CD4-positive, alpha-beta T cell treated with Interleukin-2 at 100 ng/mL for 4 hours (primary cell): ENCODE measurements at places on chromosomes 5 and 9.

DNA sequence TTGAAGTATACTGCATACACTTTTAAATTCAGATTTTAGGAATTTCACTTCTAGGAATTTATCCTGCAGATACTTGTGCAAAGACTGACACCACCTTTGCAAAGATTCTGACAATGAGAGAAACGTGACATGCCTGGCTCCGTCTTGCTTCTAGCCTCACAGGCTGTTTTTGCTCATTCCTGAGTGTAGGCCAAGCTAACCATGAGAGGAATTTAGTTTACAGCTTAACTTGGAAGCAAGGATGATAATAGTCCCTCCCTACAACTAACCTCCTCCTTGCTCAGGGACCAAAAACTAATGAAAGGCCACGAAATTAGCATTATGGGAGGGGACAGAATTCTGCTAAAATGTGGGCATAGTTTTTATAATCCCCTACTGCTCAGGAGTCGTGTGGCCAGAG is 31.1 kb downstream of the C5orf22 start:
- no peak for DNase-seq

- no peak for DNase-seq
Measured at GRCh38 chr5:149150457-149150856, 9.2 kb downstream of the ABLIM3 start.

- DNase-seq = no peak
Measured at GRCh38 chr9:112120439-112120925, 54.6 kb downstream of the SUSD1 start.

GRCh38 chr9:90394871-90395270 is 247.8 kb downstream of the DIRAS2 start:
- DNase-seq = no peak

- no peak for DNase-seq
Measured at GRCh38 chr5:177430972-177431316, 4.5 kb downstream of the GRK6 start.

DNA sequence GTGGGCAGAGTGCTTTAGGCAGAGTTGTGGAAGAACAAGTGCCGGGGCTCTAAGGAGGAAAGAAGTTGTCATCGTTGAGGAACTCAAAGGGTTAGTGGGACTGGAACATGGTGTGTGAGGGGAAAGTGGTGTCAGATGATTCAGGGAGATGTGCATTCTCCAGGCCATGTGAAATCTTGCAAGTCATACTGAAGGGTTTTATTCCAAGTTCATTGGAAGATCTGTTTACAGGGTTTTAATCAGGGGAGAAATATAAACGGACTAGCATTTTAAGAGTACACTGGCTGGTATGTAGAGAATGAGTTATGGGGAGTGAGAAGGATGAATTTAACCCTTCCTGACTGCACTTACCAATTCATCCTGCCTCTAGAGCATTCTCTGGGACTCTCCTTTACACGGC is 49.3 kb downstream of the NR2F1 start:
- DNase-seq = no peak

DNA sequence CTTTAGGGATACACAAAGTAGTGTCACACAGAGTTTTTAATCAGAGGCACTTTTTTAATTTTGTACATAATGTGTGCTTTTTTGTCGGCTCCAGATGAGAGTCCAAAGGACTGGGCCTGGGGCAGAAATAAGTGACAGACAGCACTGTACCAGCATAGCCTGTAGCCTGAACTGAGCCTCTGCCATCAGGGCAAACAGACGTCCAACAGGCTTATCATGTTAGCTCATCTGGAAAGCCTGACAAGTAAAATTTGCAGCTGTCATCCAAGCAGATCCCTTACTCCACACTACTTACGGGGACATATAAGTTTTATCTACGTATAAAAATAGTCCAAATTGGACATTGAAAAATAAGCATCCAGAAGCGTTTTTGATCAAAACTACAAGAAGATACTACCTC is 233.1 kb upstream of the GAS1 start:
- DNase-seq = no peak

DNA sequence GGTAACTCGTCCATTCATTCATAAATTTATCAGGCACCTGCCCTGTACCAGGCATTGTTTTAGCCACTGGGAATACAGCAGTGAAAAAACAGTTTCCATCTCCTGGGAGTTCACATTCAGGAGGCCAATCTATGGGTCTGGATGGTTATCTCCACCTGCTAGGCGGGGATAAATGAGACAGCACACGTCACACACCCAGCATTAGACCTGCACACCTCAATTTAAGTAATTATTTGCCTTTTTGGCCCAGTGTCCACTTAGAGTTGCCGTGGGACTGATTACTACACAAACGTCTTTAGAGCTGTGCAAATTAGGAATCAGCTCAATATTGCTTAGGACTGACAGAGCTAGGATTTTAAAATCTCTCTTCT is 46.1 kb downstream of the STK10 start:
- no peak for DNase-seq
